SK-MEL-5 (cell line): ENCODE measurements at places on chromosomes 2 and 18.

DNA sequence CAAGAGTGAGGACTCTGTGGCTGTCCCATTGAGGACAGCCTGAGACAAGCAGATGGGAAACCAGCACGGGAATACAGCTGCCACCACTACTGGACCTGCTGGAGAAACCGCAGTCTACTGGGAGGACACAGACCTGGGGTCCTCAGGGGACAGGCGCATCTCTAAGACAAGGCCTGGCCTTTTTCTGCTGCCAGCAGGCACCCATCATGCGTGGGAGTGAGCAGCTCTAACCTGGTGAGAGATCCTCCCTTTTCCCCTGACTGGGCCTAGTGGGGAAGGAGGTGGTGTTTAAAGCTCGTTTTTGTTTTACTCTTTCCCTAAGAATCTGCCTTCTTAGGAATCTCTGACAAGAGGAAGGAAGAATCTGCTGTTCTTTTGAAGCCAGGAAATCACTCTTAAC, 36.6 kb downstream of the CYRIA start:
- no peak for DNase-seq

DNA sequence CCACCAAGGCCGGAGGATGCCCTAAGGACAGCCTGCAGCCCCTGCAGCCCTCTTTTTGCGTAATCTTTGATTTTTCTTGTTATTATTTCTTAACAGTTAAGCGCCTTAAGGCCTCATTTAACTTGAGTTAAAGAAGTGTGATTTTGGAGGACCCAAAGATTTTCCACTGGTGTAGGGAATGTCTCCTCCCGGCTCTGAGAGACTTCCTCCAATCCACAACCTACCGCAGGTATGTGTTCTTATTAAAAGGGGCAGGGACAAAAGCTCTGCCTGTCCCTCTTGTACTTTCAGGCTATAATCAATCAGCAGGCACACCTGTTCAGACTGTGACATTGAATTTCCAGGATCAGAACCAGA, 285.1 kb downstream of the PRKCE start:
- no peak for DNase-seq

DNA sequence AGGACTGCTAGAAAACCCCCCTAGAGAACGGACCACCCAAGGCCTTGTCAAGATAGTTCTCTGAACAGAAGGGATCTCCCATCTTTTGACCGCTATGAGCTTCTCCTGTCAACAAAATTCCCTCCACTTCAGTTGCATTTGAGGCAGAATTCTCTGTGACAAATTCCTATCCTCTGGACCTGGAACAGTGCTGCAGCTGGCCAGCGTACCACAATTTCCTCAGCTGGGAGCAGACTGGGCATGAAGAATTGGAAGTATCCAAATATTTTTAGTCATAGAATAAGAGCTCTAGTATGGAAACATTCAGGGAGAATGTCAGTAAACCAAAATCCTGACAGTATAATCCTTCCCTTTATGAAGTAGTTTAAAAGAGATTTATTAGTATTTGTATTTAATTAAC, 147.1 kb upstream of the BOD1L2 start:
- DNase-seq = no peak

- peak; percentile 79 for DNase-seq
Measured at GRCh38 chr2:44668336-44668735, 273.2 kb upstream of the SIX3 start.

GRCh38 chr2:221876016-221876415, 303.9 kb upstream of the EPHA4 start:
- DNase-seq = no peak

GRCh38 chr2:120677221-120677620, 58.4 kb upstream of the GLI2 start:
- DNase-seq = no peak

DNA sequence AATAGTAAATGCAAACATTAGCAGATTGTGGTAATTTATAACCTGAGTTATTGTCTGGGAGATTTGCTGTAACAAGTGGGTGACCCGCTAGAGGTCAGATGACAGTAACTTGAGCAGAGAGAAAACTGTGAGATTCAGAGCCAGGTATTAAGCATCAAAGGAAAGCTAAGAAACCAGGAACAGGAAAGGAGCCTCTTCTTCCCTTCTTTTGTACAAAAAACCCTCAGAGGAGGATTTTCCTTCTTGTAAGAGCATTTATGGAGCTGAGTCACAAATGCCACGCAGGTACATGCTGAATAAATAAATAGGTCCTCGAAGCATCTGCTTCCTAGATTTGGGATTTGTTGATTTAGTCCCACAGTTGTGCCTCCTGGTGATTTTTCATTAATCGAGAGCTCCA, 146.5 kb downstream of the SH3BP4 start:
- DNase-seq = no peak

DNA sequence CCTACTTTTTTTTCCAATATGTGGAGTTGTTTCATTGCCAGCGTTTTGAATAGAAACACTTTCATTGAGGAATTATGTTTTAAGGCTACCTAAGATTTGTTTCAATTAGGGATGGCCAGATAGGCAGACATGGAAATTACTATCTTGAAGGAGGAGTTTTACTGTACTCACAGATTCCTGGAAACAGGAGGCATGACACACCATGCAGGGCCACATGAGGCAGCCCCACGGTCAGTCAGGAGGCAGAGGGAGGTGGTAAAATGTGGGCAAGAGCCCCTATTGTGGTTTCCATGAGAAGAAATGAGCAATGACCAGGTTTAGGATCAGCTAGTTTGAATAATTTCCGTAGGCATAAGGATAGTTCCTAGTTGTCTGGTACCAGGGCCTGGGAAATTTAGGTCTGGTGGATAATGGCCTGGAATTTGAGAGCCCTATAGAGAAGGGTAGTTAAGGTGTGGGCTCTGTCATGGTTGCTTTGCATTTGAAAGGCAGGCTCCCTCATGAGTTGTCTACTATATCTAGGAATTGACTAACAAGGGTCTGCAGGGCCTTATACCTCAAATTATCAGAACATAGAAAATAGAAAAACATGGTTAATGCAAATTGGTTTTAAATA, 360.0 kb upstream of the KCNJ3 start:
- no peak for DNase-seq

DNA sequence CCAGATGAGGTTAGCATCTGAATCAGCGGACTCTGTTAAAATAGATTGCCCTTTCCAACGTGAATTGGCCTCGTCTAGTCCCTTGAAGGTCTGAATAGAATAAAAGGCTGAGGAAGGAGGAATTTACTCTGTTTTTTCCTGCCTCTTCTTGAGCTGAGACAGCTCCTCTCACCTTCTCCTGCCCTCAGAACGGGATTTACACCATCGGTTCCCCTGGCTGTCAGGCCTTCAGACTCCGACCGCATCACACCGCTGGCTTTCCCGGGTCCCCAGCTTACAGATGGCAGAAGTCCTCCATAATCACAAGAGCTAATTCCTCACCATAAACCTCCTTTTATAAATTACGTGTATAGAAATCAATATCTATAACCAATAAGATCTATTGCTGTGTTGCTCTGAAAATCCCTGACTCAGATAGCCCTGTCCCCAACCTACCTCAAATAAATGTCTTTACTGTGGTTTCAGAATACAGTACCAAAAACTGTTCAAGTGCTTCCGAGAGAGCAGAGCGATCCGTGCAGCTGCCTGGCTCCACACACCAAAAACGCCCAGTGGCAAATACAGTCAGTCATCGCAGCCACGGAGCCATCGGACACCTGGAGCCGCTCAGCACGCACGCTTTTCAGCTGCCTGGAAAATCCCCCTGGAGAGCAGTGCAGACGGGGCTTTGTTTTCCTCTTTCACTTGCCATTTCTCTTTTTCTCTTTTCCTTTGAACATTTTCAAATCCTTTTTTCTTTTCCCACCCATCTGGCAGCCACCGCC, 196.9 kb downstream of the NRP2 start:
- no peak for DNase-seq

DNA sequence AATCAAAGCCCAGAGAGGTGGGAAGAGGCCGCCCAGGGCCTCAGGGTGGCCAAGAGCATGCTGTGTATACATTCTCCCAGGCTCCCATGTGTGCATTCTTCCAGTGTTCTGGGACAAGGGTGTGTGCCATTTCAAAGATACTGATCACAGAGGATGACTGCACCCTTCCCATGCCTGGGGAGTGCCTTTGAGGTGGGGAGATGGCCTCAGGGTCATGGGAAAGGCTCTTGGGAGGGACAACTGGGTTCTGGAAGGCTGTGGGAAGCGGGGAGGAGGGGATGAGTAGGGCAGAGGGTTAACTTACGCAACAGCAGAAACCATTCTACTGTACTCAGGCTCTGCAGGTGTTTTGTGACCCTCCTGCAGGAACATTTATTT, 40.9 kb downstream of the KLHL29 start:
- no peak for DNase-seq

DNA sequence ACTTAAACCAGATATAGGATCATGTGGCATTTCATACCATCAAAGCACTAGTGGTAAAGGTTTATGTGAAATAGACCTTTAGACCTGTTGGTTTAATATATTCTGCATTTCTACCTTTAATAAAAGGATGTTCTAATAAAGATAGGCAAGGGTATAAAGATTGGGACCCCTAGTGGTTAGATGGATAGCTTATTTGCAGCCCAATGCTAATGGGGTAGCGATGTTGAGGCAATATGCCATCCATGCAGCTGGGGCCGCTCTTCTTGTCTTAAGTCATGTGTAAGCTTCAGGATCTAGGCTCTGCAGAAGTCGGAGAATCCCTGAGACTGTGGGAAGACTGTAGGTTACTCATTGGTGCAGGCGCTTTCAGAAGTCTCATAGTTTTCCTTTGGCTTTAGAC, 114.9 kb downstream of the ICOS start:
- DNase-seq = peak; percentile 69

DNA sequence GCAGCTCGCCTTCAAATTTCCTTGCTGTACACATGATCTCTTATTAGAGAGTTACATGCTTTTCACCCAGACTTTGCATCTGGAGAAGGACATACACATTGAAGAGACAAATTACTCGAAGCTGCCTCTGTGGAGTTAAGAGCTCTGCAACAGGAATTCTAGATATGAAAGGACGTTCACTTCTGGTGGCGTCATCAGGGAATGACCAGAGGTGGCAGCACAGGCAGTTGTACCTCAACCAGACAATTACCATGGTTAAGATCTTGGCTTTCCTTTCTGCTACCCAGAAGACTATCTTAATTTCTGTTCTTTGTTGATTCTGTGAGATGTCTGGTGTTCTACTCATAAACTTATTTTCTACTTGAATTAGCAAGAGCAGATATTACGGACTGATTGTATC, 39.1 kb upstream of the MC4R start:
- DNase-seq = peak; percentile 9

GRCh38 chr2:237576974-237577373, 10.6 kb downstream of the PRLH start:
- no peak for DNase-seq
